ENCODE measurements at places on chromosomes 4 and X.

GRCh38 chr4:7903791-7904516 is 35.7 kb downstream of the AFAP1 start:
- no peak for DNase-seq

- DNase-seq, result no peak
Measured at GRCh38 chrX:39929379-39930025, 168.3 kb downstream of the BCOR start.

- DNase-seq, result no peak
Measured at GRCh38 chr4:188299161-188299560, 159.9 kb downstream of the TRIML1 start.

DNA sequence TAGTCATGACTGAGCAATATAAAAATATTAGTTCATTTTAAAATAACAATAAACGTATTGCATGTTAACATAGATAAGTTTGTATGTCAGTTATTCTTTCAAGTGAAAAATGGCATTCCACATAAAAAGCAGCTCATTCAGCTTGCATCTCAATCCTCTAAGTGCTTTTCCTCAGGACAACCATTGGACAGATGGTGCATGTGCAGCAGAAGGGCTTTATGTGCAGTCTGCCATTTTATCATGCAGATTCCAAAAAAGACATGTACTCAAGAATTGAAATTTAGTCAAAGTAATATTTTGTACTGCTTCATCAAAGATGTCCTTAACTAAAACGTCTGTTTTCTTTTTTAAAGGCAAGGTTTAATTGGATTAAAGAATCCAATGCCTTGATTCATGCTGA is 93.4 kb downstream of the RS1 start:
- DNase-seq, result no peak

DNA sequence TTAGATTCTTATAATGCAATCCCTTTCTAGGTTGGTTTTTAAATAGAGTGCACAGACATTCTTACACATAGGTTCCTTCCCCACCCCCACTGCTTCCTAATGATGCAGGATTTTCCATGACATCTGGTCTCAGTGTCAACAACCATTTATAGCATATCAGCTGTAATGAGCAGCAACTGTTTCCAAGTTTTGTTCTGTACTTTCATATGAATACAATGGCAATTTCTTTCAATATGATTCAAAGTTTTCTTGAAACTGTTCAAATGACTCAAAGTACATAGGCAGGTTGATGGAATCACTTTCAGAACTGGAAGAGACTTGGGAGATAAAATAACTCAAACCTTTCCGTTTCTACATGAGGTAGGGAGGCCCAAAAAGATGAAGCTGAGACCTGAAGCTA is 220.7 kb downstream of the CAMK2D start:
- DNase-seq, result no peak

- no peak for DNase-seq
Measured at GRCh38 chr4:56326363-56326762, 60.9 kb downstream of the AASDH start.

GRCh38 chr4:70927502-70928137 is 25.5 kb downstream of the MOB1B start:
- DNase-seq, result no peak

GRCh38 chr4:40956721-40957255 is 207.0 kb downstream of the NSUN7 start:
- no peak for DNase-seq

GRCh38 chr4:48902266-48902665 is 4.3 kb downstream of the OCIAD2 start:
- no peak for DNase-seq

DNA sequence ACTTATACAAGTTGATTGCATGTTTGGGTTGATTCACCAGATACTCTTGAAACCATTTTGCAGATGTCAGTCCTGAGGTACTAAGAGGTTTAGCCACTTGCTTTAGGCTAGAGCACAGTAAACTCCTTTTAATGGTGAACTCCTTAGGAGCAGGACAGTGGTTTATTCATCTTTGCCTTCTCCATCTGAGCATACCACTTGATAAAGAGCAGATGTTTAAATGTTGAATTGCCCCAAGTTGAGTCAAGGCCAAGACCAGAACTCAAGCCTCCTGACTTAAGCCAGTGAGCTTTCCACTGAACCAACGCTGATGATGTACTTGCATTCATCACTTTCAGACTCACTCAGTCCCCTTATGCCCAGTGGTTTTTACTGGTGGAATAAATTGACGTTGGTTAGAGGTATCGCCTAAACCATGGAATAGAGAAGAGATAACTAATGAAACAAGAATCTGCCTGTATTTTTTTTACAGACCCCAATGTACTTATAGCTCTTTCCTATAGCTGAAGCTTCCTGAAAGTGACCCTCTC is 7.5 kb downstream of the DAPP1 start:
- DNase-seq, result no peak

DNA sequence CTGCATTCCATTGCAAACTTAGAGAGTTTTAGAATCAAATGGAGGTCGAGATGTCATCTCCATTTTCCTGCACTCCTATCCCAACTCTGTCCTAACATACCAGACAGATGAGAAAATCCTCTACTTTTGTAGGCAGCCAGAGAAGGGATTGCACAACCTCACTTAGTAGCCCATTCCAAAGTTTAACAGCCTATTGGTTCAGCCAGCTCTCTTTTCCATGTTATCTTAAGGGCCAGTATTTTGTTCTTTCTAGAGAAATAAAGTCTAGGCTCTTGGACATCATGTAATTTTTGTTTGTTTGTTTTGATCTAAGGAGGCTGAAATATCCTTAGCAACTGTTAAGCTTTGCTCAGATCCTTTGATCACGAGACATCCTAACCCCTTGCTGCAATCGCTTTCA is 173.0 kb downstream of the COX18 start:
- DNase-seq, result no peak

DNA sequence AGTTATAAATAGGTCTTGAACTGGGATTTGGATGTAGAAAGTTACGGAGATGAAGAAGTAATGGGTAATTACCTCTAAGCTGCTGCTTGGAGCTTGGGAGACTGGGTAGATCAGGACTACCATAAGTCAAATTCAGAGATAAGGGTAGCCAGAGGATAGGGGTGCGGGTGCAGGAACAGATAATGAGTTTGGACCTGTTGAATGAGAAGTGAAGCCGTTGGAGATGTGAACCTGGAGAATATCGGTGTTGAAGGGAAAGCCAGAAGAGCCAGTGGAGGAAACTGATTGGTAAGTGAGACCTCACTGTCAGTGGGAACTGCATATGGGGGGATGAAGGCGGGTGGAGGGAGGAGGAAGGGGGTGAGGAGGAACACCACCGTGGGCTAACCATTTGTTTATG is 618 bp upstream of the FOXO4 start:
- no peak for DNase-seq

GRCh38 chr4:86557526-86557925 is 36.6 kb upstream of the PTPN13 start:
- DNase-seq, result no peak

- DNase-seq, result no peak
Measured at GRCh38 chr4:184893801-184894571, 68.2 kb upstream of the ACSL1 start.

DNA sequence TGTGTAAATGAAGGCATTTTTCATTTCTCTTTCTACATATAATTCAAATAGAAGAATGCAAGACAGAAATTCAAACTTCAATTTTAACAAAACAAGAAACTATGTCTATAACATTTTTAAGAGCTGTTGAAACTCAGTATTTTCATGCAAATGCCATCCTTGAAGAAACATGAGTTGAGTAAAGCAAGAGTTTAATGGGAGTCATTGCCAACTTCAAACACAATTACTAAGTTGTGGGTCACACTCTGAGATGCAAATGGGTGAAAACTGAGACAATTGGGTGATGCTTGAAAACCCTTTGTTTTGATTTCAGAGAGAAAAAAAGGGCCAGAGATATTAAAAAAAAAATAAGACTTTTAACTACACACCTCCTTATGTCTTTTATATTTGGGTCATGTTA is 865.9 kb downstream of the FAT4 start:
- no peak for DNase-seq

DNA sequence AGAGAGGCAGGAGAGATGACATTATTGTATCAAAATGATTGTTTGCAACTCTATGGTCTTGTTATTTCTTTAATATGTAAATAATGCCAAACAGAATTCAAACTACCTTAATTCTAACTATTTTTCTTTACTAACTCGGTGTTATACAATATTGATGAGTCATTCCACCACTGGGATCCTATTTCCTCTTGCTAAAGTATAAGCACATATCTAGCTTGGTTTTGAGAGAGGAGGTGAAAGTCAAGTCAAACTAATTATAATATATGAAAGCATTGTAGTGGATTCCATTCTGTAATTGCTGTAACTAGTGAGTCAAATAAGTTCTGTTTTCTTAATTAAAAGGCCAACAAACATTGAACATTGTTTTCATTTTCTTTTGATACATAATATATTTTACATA is 837.6 kb downstream of the PDHA2 start:
- no peak for DNase-seq

DNA sequence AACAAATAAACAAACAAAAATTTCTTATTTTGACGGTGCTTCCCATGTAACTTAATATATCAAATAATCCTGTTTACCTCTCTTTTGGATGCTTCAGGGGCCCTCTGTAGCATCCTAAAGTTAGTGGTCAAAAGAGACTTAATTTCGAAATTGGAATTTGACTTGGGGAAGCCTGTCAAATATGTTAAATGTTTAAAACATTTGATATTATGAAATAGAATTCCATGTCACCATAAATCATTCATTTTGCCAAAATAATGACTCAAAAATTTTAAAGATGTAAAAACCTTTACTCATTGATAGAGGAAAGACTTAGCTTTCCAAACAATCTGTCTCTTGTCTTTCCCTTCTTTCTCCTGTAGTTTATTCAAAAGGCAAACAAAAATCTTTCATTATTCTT is 20.6 kb upstream of the TEX13A start:
- DNase-seq, result no peak

GRCh38 chrX:86830685-86831084 is 682.4 kb downstream of the DACH2 start:
- DNase-seq, result no peak

- DNase-seq, result no peak
Measured at GRCh38 chr4:82710197-82710929, 88.2 kb downstream of the SCD5 start.

GRCh38 chrX:77493677-77494553 is 46.7 kb downstream of the FGF16 start:
- no peak for DNase-seq

DNA sequence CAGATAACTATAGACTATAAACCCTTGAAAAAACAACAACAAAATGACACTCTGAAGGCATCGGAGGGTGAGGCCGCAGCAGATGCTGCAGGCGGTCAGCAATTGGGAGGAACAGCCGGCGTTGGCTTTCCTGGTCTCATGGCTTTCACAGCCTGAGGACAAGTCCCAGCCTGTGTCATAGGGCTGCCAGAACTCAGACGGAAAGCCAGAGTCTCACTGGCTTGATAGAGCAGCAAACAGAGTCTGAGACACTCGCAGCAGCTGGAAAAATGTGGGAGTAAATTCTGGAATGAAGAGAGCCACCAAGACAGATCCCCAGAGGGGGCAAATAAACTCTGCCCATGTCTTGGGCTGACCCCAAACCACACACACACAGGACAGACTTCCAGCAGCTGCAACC is 86.3 kb downstream of the PPP2R2C start:
- no peak for DNase-seq

GRCh38 chr4:70752236-70752635 is 30.5 kb downstream of the RUFY3 start:
- no peak for DNase-seq

DNA sequence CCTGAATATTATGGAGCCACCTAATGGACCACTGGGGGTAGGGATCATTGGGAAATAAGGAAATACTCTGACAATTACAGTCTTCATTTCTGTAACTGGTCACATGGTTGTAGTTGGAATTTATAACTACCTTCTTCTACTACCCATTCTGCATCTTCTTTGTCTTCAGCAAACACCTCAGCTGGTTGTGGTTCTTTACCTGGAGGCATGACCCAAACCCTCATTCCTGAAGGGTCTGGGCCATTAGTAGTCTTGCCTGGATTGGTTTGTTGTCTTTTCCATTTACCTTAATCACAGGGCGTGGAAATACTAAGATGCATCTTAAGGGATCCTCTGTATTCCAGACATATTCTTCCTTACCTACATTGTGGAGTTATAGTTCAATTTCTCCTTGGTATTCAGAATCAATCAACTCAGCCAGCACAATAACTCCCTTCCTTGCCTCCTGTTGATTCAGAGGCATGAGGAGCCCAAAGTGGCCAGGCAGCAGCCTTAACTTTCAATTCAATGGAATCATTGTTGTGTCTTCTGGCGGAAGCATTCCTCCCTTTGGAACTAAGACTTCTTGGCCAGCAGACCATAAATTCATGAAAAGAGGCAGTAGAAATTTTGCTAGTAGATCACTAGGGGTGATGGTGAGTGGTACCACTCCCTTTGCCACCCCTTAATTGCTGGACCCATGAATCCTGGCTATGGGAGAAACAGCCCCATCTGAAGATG is 75.7 kb upstream of the RAP2C start:
- no peak for DNase-seq

- DNase-seq, result no peak
Measured at GRCh38 chr4:7150036-7150635, 42.2 kb upstream of the SORCS2 start.

DNA sequence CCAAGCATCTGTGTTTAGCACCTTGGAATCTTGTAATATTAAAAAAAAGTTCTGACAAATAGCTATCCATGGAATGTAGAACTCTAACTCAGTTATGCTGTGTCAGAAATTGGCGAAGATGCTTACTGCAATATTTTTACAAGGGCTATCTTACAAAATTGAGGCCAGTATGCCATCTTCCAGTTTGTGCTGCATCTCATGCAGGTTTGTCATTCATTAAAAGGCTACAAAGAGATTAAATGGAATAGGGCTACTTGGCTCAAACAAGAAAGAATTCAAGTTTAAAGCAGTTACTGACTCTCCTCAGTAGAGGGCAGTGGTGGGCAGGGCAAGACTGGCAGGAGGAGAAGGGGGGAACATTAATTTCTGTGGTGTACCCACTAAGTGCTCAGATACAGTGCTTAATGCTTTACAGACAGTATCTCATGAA is 66.5 kb downstream of the SHROOM4 start:
- no peak for DNase-seq

DNA sequence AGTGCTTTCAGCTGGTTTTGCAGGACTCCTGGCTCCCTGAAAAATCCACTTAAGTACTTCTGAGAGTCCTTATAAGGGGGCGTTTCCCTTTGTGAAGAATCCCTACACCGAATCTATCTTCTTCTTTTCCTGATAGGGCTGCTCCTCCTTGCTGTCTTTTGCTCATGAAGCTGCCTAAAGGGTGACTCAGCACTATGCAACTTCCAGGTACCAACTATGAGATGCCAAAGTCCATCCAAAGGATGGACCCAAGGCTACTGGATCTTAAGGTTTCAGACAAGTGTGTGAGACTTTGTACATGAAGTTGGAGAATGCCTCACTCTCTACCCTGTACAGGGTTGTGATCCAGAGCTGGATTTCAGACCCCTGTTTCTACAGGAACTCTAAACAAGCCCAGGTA is 485.0 kb upstream of the FAT1 start:
- DNase-seq, result no peak

DNA sequence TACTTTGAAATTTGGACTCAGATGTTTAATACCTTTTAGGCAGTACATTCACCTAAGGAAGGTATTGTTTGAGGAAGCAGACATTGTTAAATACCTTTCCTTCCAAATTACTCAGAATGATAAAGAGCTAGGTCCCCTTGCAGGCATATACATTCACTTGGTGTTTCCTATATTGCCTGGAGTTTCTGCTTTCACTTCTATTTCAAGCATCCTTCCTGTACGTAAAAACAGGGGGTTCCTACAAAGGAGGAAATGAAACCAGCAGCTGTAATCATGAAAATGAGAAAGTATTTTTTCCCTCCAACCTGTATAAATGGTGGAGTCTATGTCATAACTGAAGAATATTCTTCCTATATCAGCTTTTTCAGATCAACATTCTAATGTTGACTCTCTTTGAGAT is 90.4 kb upstream of the RASGEF1B start:
- DNase-seq, result no peak

Measured in stimulated activated CD8-positive, alpha-beta memory T cell treated with anti-CD3 and anti-CD28 coated beads, Interleukin-7, amount 100 ng/mL, for 1 hour (primary cell).